Renal pelvis (tissue), 12 donors: ENCODE measurements at places on chromosomes 3 and 15. TPM values are rescaled to one million over a fixed set of nuclear protein-coding genes. Genes with fewer than 3 reads are reported as not detected.

GRCh38 chr3:191399918-191400317 lies 61.0 kb upstream of the PYDC2 start:
- DNase-seq, result no peak

GRCh38 chr3:60178931-60179653 lies 1072.2 kb downstream of the FHIT start:
- no peak for DNase-seq

DNA sequence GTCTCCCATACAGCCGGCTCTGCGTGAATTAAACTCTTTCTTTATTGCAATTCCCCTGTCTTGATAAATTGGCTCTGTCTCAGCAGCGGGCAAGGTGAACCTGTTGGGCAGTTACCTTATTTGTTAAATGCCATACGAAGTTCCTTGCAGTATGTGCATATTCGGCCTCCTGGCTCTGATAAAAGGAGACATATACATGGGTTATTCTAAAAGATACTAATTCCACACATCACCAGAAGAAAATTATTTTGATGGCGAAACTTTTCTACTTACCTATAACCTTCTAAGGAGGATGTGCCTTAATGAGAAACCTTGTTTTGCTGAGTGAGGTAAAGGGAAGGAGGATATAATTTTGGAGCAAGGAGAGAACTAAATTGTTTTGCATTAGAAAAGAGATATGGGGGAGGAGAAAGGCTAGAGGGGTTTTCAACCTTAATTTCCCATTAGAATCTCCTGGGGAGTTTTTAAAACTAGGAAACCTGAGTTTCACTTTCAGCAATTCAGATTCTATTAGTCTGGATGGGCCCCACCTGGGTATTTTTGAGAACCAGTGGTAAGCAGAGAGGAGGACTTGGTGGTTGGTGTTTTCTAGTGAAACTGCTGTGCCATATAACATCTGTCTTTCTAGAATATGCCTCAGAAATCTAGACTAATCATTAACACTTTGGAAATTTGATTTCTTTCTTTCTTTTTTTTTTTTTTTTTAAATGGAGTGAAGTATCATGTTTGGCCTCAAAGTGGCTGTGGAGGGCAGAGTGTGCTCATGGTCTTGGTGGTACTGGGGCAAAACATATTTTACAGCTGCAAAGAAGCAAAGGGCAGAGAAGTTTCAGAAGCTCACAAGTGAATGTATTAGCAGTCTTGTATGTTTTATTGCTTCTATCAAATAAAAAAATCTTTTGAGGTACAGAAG lies 23.0 kb downstream of the NANOGP8 start:
- no peak for DNase-seq

- DNase-seq, result no peak
Observed at GRCh38 chr3:136925425-136926190, 32.2 kb upstream of the IL20RB start.

Gene STRIT1
- 1.7 TPM for polyA plus RNA-seq
